ENCODE measurements at places on chromosomes 16 and 17. TPM values are rescaled to one million over a fixed set of nuclear protein-coding genes. Genes with fewer than 3 reads are reported as not detected.

Gene BFAR
- total RNA-seq: 79.4 TPM

DNA sequence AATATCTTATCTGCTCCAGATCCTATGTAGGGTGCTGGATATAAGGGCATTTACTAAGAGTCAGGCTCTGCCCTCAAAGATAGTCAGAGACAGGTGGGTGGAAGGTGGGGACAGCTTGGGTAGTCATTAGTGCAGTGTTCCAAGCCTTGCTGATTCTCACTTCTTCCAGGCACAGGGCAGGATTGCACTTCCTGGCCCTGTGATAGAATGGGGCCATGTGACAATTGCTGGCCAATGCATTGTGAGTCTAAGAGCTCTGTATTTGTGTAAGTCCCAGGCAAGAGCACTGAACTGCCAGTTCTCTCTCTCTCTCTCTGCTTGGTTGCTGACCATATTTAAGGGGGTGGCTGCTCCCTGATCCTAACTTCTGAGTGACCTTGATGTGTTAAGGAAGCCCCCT is 112.1 kb downstream of the C16orf78 start:
- no peak for DNase-seq

GRCh38 chr17:64133546-64134215 is 3.7 kb upstream of the ERN1 start:
- DNase-seq: no peak

Gene FNDC8
- total RNA-seq: not detected

DNA sequence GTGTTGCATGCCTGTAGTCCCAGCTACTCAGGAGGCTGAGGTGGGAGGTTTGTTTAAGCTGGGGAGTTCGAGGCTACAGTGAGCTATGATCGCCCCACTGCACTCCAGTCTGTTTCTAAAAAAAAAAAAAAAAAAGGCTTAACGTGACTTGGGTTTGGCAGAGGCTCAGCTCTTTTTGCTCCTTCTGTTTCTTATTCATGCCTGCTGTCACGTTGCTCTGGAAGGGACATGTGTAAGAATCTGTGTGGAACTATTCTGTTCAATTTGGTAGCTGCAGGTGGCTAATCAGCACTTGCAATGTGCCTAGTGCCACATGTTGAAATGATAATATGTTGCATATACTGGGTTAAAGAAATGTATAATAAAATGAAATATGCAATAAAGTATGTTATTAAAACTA is 20.9 kb upstream of the SYT17 start:
- DNase-seq: no peak

Gene SEPTIN12
- not detected for total RNA-seq

- DNase-seq: no peak
These were observed 70.3 kb downstream of the MYO1D start for GRCh38 chr17:32806646-32807045.

Gene ATAD5
- total RNA-seq: 1.1 TPM

DNA sequence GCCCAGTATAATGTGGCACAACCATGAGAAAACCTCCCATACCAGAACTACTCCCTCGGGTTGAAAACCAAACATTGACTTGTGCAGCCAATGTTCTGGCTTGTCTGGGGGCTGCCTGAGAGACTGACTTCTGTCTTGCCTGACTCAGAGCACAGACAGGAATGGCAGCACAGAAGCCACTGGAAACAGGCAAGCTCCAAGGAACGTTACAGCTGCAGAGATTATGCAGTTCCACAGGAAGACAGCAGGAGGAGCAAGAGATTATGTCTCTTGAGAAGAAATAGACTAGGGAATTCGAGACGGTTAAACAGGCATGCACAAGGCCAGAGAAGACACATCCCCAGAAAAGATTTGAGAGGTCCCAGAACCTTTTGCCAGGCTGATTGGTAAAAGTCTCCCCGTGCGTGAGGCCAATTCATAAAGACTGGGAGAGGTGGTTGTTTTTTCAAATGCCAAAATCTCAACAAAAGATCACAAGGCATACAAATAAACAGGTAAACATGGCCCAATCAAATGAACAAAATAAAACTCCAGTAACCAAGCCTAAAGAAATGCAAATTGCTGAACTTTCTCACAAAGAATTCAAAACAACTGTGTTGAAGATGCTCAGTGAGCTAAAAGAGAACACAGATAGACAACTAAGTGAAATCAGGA is 90.6 kb upstream of the CDH5 start:
- no peak for DNase-seq

Gene OR3A3
- total RNA-seq: not detected

Gene HEATR9
- 0.17 TPM for total RNA-seq

DNA sequence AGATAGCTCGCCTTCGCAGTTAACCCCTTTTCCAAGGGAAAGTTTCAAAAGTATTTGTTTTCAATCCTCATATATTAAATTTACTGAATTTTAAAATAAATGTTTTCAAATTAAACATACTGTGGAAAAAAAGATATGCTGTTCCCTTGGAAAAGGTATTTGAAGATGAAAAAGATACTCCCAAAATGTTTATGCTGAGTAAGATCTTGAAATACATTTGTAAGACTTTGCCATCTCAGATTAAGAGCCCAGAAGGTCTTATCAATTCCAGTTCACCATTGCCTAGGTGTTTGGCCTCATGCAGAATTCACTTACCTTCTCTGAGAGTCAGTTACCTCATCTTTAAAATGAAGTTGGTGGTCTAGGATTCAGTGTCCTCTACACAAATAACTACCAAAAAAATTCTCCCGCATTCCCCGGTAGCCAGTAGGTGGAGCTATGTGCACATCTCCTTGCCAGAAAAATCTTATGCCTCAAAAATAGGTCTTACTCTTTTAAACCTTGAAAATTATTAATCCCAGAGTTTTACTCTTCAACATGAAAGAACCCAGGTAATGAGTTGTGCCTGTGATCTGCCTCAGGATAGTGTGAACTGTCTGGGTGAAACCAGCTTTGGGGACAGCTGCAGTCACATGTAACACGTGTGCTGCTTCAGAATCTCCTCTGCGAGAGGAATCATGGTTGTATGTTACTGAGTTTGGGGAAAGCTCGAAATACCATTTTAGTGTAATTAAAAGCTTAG is 178.3 kb downstream of the MRTFB start:
- no peak for DNase-seq

Gene FASN
- total RNA-seq: 432 TPM

GRCh38 chr17:76050538-76051467 is 21.5 kb downstream of the SRP68 start:
- no peak for DNase-seq

Gene KCNJ2
- total RNA-seq: 18.1 TPM

Gene MGRN1
- total RNA-seq: 81.3 TPM

DNA sequence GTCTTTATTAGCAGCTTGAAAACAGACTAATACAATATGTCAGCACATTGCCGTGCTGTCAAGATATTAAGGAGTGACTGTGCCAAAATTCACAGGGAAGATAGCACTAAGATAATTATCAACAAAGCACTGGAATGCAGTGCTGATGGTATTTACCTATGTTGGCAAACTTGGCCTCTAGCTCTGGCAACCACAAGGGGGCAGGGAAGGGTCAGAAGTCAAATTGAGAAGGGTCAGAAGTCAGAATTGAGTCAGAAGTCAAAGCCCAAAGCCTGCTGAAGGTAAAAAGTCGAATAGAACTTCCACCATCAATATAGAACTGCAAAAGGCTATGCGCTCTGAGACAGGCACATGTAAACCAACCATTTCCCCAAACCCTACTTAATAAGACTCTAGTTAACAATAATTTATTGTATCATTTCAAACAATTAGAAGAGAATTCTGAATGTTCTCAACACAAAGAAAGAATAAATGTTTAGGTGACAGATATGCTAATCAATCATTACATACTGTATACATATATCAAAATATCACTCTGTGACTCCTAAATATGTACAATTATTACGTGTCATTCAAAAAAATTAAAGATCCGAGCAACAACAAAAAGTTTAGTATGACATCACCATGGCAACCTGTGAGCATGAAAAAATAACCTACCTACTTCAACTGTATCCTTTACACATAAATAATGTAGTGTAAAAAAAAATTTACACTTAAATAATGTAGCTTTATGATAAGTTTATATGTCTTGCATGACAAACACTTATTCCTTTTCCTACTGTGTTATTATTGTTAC is 916.1 kb downstream of the KCNJ2 start:
- no peak for DNase-seq
